Nephron progenitor cell (in vitro differentiated cells): ENCODE measurements at places on chromosomes 7 and 10.

DNA sequence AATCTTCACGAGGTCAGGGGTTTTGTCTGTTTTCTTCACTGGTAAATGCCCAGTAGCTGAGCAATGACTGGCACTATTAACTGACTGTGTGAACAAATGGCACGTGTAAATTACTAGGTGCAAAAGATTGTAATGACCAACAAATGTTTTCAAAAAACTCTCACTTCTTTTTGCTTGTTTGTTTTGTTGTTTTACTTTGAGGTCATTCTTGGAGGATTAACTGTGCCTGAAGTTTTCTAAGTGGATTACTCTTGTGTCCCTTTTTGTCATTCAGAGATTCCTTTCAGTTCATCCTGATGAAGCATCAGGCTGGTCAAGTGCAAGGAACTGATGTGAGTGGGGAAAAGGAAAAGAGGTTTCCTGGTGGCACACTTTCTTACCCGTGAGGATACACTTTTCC lies 74.4 kb upstream of the PPP1R3C start:
- DNase-seq, result no peak
- H3K36me3 ChIP-seq, result no peaks in the 10 kb centered on the region
- H3K4me3 ChIP-seq, result no peak overlapping the region
- peaks cover 47% of the 10 kb centered on the region for H3K4me1 ChIP-seq
- peaks cover 7% of the 10 kb centered on the region for H3K27me3 ChIP-seq

GRCh38 chr10:69461243-69462025 lies 10.2 kb downstream of the TSPAN15 start:
- H3K4me3 ChIP-seq, result no peak overlapping the region
- H3K27me3 ChIP-seq, result peaks cover 2% of the 10 kb centered on the region
- DNase-seq, result no peak
- no peaks in the 10 kb centered on the region for H3K36me3 ChIP-seq
- peaks cover 75% of the 10 kb centered on the region for H3K4me1 ChIP-seq

GRCh38 chr7:134992626-134993179 lies 6.4 kb downstream of the AGBL3 start:
- H3K4me1 ChIP-seq, result peaks cover 13% of the 10 kb centered on the region
- H3K27me3 ChIP-seq, result no peaks in the 10 kb centered on the region
- no peak overlapping the region for H3K4me3 ChIP-seq
- no peak overlapping the region for H3K27ac ChIP-seq
- peaks cover 40% of the 10 kb centered on the region for H3K36me3 ChIP-seq

GRCh38 chr7:77306231-77307067 lies 106.8 kb upstream of the FGL2 start:
- no peak overlapping the region for H3K4me3 ChIP-seq
- H3K4me1 ChIP-seq, result peaks cover 10% of the 10 kb centered on the region
- DNase-seq, result no peak
- H3K27ac ChIP-seq, result peak overlapping the region; percentile 92

- H3K4me1 ChIP-seq, result peaks cover 76% of the 10 kb centered on the region
- peaks cover 41% of the 10 kb centered on the region for H3K27me3 ChIP-seq
- H3K27ac ChIP-seq, result peak overlapping the region; percentile 86
- peak overlapping the region; percentile 97 for H3K4me3 ChIP-seq
- H3K36me3 ChIP-seq, result peaks cover 26% of the 10 kb centered on the region
Observed at GRCh38 chr10:121596689-121597503, 1.3 kb downstream of the FGFR2 start.

DNA sequence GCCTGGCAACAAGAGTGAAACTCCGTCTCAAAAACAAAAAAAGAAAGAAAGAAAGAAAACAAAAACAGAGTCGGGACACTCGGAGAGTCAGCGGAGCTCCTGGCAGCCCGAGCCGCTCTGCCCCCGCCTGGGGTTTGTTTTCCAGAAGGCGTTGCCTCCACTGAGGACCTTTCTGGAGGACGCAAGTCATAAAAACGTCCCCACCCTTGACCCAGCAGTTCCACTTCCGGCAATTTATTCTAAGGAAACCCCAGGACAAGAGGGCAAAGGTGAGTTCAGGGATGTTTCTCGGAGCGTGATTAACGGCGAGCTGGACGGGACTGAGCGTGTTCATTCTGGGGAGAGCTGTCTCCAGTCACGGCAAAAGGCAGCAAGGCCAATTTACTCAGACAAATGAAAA lies 27.0 kb upstream of the SUN1 start:
- no peaks in the 10 kb centered on the region for H3K27me3 ChIP-seq
- DNase-seq, result peak; percentile 40
- H3K36me3 ChIP-seq, result peaks cover 33% of the 10 kb centered on the region
- peak overlapping the region; percentile 5 for H3K4me3 ChIP-seq

DNA sequence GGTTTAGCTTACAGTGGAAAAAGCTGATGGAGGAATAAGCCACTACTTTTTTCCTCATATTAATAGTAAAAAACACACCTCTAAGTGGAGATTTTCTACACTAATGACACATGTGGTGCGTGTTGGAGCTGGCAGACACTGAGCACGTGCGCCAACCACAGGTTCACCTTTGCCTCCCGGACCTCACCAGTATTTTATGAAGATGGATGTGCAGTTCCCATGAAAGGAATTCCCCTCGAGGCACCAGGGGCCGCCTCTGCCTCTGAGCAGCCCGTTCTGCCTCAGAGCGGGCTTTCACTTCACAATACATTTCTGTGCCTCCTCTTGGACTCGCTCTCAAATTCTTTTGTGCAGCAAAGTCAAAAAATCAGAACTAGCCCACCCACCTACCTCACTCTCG lies 477.5 kb upstream of the ADARB2 start:
- no peaks in the 10 kb centered on the region for H3K36me3 ChIP-seq
- peaks cover 3% of the 10 kb centered on the region for H3K27me3 ChIP-seq
- DNase-seq, result peak; percentile 40
- H3K27ac ChIP-seq, result peak overlapping the region; percentile 5
- H3K4me3 ChIP-seq, result peak overlapping the region; percentile 26
